ENCODE measurements at places on chromosomes 1 and 21.

GRCh38 chr1:84972377-84972987 lies 24.4 kb downstream of the MCOLN2 start:
- peak; percentile 46 for DNase-seq

DNA sequence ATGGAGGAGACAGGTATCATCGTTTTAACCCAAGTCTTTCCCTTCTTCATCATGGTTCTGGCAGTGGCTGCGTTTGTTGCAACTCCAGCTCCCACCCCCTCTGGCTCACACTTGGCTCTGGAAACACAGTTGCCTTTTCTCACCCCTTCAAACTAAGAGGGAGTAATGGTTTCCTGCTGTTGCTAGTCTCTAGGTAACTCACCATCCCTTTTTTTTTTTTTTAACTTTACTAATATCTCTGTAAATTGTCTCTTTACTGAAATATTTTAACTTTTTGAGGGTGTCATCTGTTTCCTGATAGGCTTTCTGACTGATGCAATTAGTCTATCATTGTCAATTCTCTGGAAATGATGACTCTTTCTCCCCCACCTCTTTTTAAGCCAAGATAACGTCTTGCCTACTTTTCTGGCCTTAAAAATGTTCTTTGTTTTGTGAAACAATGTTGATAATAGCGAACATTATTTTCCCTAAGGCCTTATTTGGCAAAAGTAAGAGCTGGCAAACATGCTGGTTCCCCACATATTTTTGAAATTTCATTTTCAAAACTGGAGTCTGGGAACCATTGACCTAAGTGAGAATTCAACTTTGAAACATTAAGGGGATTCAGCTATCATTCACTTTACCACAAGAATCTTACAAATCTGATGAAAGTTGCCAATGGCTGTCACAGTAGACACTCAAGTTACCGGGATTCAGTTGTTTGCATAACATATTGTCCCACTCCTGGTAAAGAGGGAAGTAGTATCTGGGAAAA lies 85.3 kb downstream of the LEPR start:
- no peak for DNase-seq

- peak; percentile 55 for DNase-seq
Measured at GRCh38 chr1:224525411-224526040, 90.6 kb upstream of the CNIH3 start.

GRCh38 chr1:9539829-9540550 lies 725 bp downstream of the SLC25A33 start:
- DNase-seq = peak; percentile 63

DNA sequence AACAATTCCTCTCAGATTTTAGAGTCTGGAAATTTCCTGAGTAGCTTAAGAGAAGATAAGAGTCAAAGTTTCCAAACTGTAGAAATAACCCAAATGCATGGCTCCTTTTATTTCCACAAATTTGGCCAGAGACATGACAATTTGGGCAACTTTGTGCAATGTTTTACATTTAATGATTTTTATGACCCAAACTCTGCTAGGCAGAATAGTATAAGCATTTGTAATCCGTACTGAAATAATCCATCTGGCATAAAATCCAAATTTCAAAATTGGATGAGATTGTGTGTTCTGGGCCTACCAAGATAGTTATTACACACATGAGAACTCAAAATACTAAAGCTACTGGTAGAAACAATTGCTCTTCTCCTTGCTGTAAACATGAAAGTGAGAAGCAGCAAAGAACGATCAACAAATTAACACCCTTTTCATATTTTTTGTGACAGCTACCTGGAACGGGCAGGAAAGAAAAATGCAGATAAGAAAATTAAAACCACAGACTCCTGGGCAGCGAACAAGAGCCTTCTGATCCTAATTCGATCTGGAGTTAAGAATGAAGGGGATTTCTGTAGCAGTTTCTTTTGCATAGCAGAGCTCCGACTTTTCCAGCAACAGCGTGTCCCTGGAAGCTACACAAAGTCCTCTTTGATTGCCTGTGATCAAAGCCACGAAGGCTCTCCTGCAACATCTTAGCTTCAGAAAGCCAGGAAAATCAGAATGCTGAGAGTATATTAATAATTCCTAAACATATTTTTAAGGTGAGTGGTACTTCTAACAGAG lies 191.2 kb downstream of the GRIK1 start:
- no peak for DNase-seq

DNA sequence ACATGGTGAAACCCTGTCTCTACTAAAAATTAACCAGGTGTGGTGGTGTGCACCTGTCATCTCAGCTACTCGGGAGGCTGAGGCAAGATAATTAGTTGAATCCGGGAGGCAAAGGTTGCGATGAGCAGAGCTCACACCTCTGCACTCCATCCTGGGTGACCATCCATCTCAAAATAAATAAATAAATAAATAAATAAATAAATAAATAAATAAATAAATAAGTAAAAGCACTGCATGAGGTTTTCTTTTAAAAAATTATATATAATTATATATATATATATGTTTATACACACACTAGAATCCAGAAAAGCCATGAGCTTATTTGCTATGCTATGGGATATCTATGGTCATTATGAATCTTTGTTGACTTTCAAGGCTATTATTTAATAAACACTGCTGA lies 2.4 kb downstream of the AMPD1 start:
- no peak for DNase-seq

DNA sequence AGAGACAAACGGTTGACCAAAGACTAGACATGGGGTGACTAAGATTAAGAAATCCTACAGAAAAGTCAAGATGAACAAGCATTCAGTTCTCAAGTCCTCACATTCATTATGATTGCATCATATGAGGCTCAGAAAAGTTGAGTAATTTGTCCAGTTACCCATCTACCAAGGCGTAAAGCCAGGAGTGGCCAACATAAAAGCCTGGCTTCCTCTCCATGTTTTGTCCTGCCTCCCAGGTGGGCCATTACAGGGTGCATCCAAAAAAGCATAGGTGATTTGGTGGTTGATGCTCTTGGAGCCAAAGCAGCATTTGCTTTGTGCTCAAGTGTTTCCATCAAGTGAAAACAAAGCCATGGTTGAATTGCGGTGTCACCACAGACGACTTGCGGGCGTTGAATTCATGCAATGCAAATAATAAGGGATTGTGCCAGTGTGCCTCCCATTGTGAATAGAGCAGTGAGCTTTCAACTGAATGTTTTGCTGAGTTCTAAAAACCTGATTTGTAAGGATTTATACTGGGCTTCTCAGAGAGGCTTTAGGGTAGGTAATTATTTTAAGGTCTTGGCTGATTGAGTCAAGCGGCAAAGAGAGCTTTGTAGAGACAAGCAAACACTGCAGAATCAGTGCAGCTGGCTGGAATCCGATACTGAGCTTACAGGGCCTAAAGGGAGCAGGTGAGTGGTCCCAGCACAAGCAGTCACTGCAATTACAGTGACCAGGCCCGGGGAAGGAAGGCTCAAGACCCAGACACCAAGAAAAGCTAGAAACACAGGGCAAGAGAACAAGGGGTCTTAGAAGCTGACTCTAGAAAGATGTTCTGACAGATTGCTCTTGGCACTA lies 54.1 kb downstream of the KCNJ15 start:
- peak; percentile 73 for DNase-seq

- DNase-seq = peak; percentile 47
Measured at GRCh38 chr1:203871114-203871880, 9.9 kb downstream of the SNRPE start.

DNA sequence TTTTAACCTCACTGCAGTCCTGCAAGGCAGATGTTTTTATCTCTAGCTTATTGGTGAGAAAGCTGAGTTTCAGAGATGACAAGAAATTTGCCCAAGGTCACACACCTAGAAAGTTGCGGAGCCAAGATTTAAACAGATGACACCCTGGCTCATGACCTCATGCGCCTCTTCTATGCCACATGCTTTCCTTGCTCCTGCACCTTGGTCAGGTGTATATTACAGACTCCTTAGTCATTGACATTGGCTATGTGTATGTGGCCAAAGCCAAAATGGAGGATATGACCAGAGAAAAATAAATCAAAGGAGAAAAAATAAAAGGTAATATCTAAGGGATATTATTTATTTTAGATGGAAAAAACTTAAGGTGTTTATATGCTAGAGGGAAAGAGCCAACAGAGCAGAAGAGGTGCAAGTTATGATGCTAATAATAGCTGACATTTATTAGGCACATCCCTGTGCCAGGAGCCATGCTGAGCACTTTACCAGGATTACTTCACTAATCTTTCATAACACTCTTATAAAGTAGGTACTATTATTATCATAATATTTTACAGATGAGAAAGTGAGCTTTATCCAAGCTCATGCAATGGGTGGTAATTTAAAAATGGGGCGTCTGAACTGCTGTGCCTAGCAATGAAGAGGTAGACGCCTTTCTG lies 13.8 kb upstream of the MYOC start:
- DNase-seq = no peak

DNA sequence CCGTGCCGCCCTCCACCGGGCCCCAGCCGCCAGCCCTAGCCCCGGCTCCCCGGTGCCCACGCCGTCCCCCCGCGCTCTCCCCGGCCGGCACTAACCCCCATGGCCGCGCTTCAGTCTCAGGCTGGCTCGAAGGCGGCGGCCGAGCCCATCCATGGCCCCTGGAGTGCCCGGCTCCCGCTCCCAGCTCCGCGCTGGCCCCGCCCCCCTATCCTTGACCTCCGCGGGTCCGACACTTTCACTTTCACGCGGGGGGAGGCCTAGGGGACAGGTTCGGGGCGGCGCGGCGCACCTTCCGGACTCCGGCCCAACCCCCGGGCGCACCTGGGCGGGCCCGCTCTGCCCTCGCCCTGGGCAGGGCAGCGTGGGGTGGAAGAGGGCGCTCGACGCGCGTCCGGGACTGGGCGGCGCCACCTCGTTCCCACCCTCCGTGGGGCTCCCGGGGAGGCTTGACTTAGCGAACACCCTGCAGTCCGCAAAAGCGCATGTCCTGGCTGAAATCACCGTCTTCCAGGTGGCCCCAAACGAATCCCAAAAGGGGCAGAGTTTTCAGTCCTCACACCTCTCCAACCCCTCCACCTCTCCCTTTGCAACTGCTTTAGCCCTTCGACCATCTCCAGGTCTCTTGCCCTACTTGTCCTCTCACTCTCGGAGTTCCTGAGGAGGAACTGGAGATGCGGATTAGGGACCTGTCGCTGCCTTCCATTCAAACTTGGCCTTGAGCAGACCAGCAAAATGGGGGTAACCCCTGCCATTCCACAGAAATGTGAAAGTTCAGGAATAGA lies 3.9 kb upstream of the DENND2D start:
- peak; percentile 44 for DNase-seq

- no peak for DNase-seq
Measured at GRCh38 chr1:177729646-177730045, 240.2 kb downstream of the SEC16B start.

GRCh38 chr1:52240592-52241210 lies 98.8 kb downstream of the ZFYVE9 start:
- DNase-seq = no peak

- no peak for DNase-seq
Measured at GRCh38 chr1:85378534-85378933, 86.4 kb downstream of the DDAH1 start.

DNA sequence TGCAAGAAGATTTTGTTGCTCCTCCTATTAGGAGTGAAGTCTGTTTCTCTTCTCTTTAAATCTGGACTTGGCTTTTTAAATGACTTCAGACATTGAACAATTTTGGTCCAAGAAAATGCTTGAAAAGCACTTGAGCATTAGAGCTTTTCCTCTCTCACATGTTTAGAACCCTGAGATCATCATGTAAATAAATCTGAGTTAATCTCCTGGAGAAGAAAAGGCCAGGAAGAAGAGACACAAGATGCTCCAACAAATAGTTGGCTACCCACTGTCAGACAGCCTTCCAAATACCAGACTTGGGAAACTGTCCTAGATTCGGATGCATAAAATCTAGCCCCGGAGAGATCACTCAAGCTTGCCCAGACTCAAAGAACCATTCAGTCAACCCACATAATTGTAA lies 1353.1 kb upstream of the ADGRL4 start:
- DNase-seq = no peak

DNA sequence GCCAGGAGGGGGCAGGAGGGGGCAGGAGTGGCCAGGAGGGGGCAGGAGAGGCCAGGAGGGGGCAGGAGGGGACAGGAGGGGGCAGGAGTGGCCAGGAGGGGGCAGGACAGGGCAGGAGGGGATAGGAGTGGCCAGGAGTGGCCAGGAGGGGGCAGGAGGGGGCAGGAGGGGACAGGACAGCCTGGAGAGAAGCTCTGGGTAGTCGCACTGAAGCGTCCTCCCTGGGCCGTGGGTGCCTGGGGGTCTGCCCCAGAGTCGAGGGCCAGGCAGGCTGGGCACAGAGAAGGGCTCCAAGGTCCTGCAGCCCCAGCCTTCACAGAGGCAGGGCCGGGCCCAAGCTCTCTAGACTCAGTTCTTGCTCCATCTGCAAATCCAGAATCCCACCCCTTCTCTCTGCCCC lies 22.9 kb downstream of the MEGF6 start:
- DNase-seq = no peak

DNA sequence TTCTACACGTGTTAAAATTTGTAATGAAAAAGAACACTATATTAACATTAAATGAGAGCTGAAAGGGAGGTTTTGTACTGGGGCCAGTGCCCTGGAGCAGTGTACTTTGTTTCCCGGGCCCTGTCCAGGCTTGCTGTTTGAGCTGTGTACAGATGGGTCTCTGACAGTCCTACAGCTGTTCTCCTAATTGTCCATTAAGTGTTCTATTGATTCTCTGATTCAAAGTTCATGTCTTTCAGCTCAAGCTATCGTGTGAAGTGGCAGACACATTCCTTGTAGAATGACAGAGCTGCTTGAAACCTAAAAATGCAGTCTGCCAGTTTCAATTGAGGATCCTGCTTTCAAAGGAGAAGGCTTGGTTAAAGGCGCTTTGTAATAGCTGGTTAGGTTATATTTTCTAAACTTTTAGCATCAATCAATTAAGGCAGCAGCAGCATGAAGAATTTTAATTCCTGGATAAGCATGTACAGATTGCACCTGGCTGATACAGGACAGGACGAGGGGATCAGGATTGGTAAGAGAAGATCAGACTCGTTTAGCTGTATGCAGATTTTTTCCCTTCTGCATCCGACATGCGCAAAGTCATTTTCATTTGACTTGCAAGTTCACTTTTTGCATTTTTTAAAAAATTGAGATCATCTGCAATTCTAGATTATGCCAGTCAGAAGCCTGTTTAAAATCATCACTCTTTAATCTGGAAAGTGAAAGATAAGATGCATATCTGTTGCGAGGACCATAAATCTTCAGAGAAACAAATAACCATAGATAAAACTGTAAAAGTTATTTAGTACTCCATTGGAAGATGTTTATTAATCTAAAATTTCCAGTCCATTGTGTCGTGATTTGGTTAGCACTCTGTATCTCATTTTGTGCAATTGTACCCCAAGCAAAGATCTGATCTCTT lies 98.5 kb downstream of the ATG4C start:
- no peak for DNase-seq

- no peak for DNase-seq
Measured at GRCh38 chr1:65020774-65021173, 54.4 kb upstream of the JAK1 start.
